ENCODE measurements at places on chromosomes 5 and 9. TPM values are rescaled to one million over a fixed set of nuclear protein-coding genes. Genes with fewer than 3 reads are reported as not detected.

The FBP2 gene
- total RNA-seq = not detected

The CD180 gene
- total RNA-seq = not detected

The CCL21 gene
- total RNA-seq = not detected

The GABRA1 gene
- not detected for total RNA-seq

The ANKRD31 gene
- total RNA-seq = 0.05 TPM

The IL13 gene
- total RNA-seq = not detected

The WDR70 gene
- 9.3 TPM for total RNA-seq

The TAS2R1 gene
- not detected for total RNA-seq

The MUSK gene
- not detected for total RNA-seq

The SHC3 gene
- total RNA-seq = 0.38 TPM

The POU5F2 gene
- not detected for total RNA-seq

The ANGPTL2 gene
- not detected for total RNA-seq

The NME5 gene
- total RNA-seq = not detected

The AIF1L gene
- total RNA-seq = 1.3 TPM

The TMEM171 gene
- total RNA-seq = 6.3 TPM

The SVEP1 gene
- 1.9 TPM for total RNA-seq

The FBP1 gene
- not detected for total RNA-seq

The TXNDC8 gene
- not detected for total RNA-seq

The CDKN2B gene
- total RNA-seq = not detected

Measured in A549 treated with DMSO at 1 μM for 4 hours (cell line).